ENCODE measurements at places on chromosomes 1 and 21. TPM values are rescaled to one million over a fixed set of nuclear protein-coding genes. Genes with fewer than 3 reads are reported as not detected.

GRCh38 chr1:227335242-227336020, 17.1 kb upstream of the CDC42BPA start:
- DNase-seq: no peak
- H3K27me3 ChIP-seq: no peaks in the 10 kb centered on the region
- H3K4me1 ChIP-seq: no peaks in the 10 kb centered on the region
- no peaks in the 10 kb centered on the region for H3K36me3 ChIP-seq

Gene PADI2
- 2.2 TPM for total RNA-seq

Gene RPTN
- not detected for total RNA-seq

DNA sequence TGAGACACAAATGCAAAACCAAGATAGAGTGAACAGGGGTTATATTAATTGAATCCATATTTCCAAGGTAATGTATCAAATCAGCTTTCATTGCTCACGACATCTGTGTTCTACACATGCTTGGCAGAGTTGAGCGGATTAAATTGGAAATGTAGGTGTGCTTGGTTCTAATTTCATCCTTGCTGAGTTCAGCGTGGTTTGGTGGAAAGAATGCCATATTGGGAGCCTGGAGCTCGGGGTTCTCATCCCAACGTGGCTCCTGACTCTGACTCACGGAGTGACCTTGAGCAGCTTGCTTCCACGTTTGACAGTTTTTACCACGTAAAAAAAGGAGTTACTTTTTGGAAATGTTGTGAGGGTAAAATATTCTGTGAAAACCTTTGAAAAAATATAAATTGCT, 92.0 kb downstream of the MTR start:
- H3K36me3 ChIP-seq: no peaks in the 10 kb centered on the region
- H3K27me3 ChIP-seq: no peaks in the 10 kb centered on the region
- no peak overlapping the region for H3K27ac ChIP-seq
- no peaks in the 10 kb centered on the region for H3K4me1 ChIP-seq

Gene DCDC2B
- total RNA-seq: not detected

- H3K4me1 ChIP-seq: no peaks in the 10 kb centered on the region
- H3K4me3 ChIP-seq: no peak overlapping the region
- no peaks in the 10 kb centered on the region for H3K27me3 ChIP-seq
- H3K27ac ChIP-seq: no peak overlapping the region
- no peaks in the 10 kb centered on the region for H3K36me3 ChIP-seq
- no peak for DNase-seq
Observed at GRCh38 chr1:82401116-82401515, 600.4 kb downstream of the ADGRL2 start.

Gene STYXL2
- 7.1 TPM for total RNA-seq

DNA sequence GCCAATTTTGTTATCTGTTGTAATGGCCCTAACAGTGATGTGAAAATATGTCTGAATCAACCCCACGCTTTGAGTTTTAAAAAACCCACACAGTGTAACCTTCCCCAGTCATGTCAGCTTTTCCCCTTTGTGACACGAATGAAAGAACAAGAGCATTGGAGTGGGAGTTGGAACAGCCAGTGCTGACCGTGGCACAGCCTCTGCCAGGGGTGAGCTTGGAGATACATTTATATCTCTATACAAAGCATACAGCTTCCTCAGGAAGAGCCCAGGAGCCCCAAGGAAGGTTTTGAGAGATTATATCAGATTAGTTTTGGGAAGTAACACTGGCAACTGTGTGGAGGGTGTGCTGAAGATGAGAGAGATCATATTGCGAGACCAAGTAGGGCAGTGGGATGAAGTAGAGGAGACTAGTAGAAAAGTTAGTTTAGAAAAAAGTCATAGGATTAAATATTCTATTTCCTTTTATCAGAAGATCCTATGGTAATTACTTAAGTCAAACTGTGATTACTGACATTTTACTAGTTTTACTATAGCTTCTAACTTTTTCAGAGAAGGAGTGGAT, 15.9 kb downstream of the LRRC8B start:
- DNase-seq: no peak
- no peak overlapping the region for H3K4me3 ChIP-seq
- H3K27me3 ChIP-seq: no peaks in the 10 kb centered on the region

Gene ACBD3
- 45.5 TPM for total RNA-seq

DNA sequence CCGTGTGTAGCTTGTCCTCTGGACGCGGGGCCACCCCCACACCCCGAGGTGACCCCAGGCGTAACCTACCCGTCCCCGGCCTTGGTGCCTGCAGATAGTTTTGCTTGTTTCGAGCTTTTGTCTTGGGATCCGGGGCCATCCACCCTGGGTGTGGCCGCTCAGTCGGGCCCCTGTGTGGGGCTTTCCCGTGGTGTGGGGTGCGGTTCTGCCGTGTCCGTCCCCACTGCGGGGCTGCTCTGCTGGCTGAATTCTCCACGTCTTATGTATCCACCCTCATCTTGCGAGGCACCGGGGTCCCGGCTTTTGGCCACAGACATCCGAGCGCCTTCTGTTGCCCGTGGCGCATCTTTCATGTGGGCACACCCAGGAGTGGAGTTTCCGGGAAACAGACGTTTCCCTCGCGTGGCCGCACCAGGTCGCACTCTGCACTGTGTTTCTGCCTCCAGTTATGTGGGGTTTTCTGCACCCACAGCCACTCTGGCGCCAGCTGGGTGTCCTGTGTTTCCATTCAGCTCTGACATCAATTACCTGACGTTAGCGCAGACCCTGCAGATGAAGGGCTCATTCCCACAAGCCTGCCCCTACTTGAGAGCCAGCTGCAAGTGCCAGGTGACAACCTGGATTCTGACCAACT, 64.9 kb downstream of the PRKCZ start:
- H3K4me3 ChIP-seq: no peak overlapping the region
- DNase-seq: peak; percentile 36
- no peak overlapping the region for H3K27ac ChIP-seq
- no peaks in the 10 kb centered on the region for H3K36me3 ChIP-seq
- no peaks in the 10 kb centered on the region for H3K4me1 ChIP-seq
- no peaks in the 10 kb centered on the region for H3K27me3 ChIP-seq

Gene ZMYM4
- 57.0 TPM for total RNA-seq

- no peaks in the 10 kb centered on the region for H3K4me1 ChIP-seq
- no peak for DNase-seq
- H3K27me3 ChIP-seq: no peaks in the 10 kb centered on the region
- peaks cover 46% of the 10 kb centered on the region for H3K36me3 ChIP-seq
- peak overlapping the region; percentile 34 for H3K27ac ChIP-seq
Observed at GRCh38 chr1:36175137-36176095, 19.5 kb downstream of the MAP7D1 start.

Gene KCNH1
- total RNA-seq: 0.19 TPM

Gene CDC20
- 1.1 TPM for total RNA-seq

DNA sequence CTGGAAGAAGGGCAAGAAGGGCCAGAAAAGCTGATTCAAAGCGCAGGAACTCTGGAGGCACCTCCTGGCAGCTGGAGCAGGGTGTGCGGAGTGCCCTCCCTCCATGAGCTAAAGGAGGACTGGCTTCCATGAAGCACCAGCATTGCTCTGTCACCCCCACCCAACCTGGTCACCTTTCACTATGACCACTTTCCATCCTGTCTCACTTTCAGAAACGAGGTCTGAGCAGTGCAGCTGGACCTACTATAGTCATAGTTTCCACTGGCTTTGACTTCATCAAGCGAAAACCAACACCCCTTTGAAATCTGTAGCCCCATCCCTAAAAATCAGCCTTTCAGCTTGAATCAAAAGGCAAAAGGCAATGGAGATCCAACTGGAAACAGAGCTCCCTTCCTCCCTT, 84.8 kb upstream of the CACNA1E start:
- no peaks in the 10 kb centered on the region for H3K27me3 ChIP-seq
- H3K36me3 ChIP-seq: no peaks in the 10 kb centered on the region
- no peaks in the 10 kb centered on the region for H3K4me1 ChIP-seq
- no peak for DNase-seq

- DNase-seq: peak; percentile 66
- H3K4me3 ChIP-seq: no peak overlapping the region
- H3K27me3 ChIP-seq: no peaks in the 10 kb centered on the region
Observed at GRCh38 chr1:39609618-39610331, 29.7 kb downstream of the HEYL start.

Gene KCNE2
- total RNA-seq: 2.4 TPM

DNA sequence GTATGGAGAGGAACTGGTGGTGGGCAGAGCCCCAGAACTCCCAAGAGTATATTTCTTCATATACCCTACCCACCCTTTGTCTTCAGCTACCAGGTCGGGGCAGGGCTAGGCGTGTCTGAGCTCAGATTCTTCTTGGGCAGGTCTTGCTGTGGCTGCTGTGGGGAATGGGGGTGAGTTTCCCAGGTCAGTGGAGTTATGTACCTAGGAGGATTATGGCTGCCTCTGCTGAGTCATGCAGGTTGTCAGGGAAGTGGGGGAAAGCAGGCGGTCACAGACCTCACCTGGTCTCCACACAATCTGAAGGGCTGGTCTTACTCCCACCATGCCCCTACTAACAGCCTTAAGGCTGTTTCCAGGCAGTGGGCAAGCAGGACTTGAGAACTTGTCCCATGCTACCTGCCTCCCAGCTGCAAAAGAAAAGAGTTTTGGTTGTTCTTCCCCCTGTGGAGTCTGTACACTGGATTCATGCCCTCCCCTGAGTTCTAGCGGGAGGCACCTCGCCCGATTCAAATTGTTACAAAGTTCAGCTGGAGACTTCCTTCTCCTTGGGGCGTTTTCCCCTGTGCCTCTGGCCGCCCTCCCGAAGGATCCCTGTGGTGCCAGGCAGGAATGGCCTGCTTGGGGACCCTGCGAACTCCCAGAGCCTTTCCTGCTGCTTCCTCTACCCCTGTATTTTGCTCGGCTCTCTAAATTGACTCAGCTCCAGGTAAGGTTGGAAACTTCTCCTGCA, 58.6 kb downstream of the NPHS2 start:
- no peak overlapping the region for H3K4me3 ChIP-seq
- no peaks in the 10 kb centered on the region for H3K36me3 ChIP-seq
- H3K27me3 ChIP-seq: no peaks in the 10 kb centered on the region
- DNase-seq: no peak

Gene LMO4
- 42.5 TPM for total RNA-seq

Gene BARHL2
- not detected for total RNA-seq
